ENCODE measurements at places on chromosomes 12 and 14. TPM values are rescaled to one million over a fixed set of nuclear protein-coding genes. Genes with fewer than 3 reads are reported as not detected.

Gene JAG2
- 24.0 TPM for total RNA-seq

Gene KRT6C
- total RNA-seq, result not detected

Gene SYCP3
- total RNA-seq, result not detected

Gene KANSL2
- 39.9 TPM for total RNA-seq

Gene DLK1
- total RNA-seq, result 0.31 TPM

Gene MIP
- total RNA-seq, result not detected

Gene PPFIA2
- total RNA-seq, result not detected

Gene FAM186B
- total RNA-seq, result 0.07 TPM

Gene LYZ
- 0.05 TPM for total RNA-seq

Gene CCDC175
- not detected for total RNA-seq

Gene OTOGL
- not detected for total RNA-seq

Gene POU6F1
- total RNA-seq, result 1.3 TPM

Gene RTRAF
- 257 TPM for total RNA-seq
